ENCODE measurements at places on chromosomes 2 and 18. TPM values are rescaled to one million over a fixed set of nuclear protein-coding genes. Genes with fewer than 3 reads are reported as not detected.

ABCB11 gene
- polyA plus RNA-seq: 0.02 TPM

TMEM17 gene
- 5.0 TPM for polyA plus RNA-seq

TMEM185B gene
- 21.3 TPM for polyA plus RNA-seq

DSG4 gene
- polyA plus RNA-seq: not detected

SCYGR2 gene
- polyA plus RNA-seq: not detected

TNFRSF11A gene
- 0.66 TPM for polyA plus RNA-seq

MYCN gene
- 73.2 TPM for polyA plus RNA-seq

KLHL41 gene
- 12.3 TPM for polyA plus RNA-seq

KCNS3 gene
- 9.0 TPM for polyA plus RNA-seq

MYL12B gene
- polyA plus RNA-seq: 211 TPM

FBXO41 gene
- 1.0 TPM for polyA plus RNA-seq

LPIN1 gene
- 56.6 TPM for polyA plus RNA-seq

Measured in cardiac muscle cell (in vitro differentiated cells and primary cell).